ENCODE measurements at places on chromosomes 3 and 15. TPM values are rescaled to one million over a fixed set of nuclear protein-coding genes. Genes with fewer than 3 reads are reported as not detected.

GRCh38 chr3:64199932-64200331, 25.3 kb downstream of the PRICKLE2 start:
- DNase-seq: no peak

- DNase-seq: no peak
These were observed 75.0 kb downstream of the BFSP2 start for GRCh38 chr3:133474817-133475216.

DNA sequence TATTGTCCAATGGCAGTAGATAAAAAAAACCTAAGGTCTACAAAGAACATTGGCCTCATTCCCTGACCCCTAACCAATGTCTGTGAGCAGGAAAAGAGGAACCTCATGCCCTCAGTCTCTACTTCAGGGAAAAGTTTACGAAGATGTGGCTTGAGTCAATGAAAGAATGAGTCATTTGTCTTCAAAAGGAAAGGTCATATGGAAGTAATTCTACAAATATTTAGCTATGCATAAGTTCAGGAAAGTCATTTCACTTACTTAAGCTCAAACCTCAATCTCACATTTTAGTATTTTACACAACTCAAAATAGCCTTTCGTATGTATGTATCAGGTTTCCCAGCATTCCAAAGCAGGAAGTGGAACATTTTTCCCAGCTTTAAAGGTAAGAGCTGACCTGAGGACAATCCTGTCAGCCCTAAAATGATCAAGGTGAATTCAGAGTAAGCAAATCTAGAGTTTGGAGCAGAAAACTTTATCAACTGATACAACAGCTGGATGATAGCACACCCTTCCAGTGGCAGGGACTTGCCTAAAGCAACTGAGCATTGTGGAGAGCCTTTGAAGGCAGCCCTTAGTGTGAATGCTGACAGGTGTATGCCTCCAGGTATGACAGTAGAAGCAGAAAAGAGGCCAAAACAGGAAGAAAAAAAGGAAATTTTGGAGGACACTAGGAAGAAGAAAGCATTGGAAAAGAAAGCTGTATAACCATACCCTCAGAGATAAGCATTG, 53.9 kb upstream of the ACKR4 start:
- no peak for DNase-seq

GRCh38 chr3:107404727-107405469, 27.7 kb downstream of the CCDC54 start:
- no peak for DNase-seq

- DNase-seq: no peak
These were observed 39.5 kb upstream of the GRM7 start for GRCh38 chr3:6821411-6821810.

DNA sequence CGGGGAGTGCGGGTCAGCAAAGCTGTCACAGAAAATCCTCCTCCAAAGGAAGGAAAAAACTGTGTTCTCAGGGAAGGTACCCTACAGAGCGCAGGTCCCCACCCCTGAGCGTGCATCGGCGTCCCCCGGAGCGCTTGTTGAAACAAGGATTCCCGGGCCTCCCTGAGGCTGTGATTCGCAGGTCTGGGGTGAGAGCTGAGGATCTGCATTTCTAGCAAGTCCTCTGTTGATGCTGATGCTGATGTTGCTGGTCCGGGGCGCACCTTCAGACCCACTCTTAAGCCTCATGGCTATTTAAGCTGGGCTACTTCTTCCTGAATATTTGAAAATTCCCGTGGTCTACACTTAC, 226.2 kb upstream of the IGF1R start:
- no peak for DNase-seq

Gene COL6A5
- total RNA-seq: not detected
